ENCODE measurements at places on chromosomes 4 and X.

DNA sequence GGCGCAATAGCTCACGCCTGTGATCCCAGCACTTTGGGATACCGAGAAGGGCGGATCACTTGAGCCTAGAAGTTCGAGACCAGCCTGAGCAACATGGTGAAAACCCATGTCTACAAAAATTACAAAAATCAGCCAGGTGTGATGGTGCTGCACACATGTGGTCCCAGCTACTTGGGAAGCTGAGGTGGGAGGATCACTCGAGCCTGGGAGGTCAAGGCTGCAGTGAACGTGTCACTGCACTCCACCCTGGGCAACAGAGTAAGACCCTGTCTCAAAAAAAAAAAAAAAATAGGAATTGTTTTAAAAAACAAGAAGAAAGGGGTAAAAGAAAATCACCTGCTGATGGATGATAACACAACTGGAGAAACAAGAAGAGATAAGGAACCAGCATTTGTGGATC is 38.8 kb downstream of the CHIC2 start:
- no peak for DNase-seq

GRCh38 chrX:15059474-15059873 is 186.3 kb downstream of the MOSPD2 start:
- no peak for DNase-seq

DNA sequence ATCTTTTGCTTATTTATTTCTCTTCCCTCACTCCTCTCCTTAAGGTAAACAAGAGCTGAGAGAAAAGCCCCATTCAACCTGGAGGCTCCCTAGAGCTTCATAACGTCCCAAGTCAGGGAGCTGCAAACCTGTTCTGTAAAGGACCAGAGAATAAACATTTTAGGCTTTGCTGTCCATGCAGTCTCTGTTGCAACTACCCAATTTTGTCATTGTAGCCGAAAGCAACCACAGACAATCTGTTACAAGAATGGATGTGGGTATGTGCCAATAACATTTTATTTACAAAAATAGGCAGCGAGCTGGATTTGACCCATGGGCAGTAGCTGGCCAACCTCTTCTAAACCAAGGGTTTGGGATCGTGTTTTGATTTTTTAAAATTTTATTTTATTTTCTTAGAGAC is 71.3 kb upstream of the TBL1X start:
- no peak for DNase-seq

- no peak for DNase-seq
Measured at GRCh38 chrX:133926809-133927208, 58.6 kb downstream of the GPC3 start.

DNA sequence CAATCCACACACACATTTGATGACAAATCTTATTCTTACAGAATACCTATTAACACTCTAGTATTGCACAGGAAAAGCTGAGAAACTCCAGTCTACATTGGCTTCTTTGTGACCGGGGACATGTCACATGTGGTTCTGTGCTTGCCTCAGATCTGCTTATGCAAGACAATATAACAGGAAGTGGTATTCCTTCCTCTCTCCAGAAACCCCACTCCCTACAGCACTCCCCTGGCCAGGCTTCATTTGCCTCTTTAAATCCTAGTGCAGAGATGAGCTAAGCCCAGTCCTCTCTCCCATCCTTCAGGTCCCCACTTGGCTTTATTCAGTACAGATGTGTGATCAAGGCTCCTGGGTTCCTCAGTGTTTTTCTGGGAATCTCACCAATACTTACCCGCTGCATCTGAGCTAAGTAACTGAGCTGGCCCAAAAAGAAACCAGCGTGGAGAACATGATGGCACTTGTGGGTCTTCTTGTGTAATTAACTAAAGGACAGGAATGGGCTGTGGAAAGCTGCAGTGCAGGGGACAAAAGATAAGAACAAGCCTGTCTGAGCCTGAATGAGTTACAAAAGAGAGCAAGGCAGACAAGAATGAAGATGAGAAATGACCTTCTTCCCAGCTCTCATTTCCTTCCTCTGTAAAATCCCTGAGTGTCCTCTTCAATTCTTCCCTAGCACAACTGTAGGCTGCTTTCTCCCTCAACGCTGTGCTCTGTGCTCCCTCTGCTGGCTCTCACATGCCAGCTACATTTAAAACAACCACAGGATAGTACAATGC is 105.6 kb downstream of the HNRNPD start:
- no peak for DNase-seq

- no peak for DNase-seq
Measured at GRCh38 chrX:38282049-38282448, 45.3 kb downstream of the RPGR start.

- DNase-seq: no peak
Measured at GRCh38 chr4:85486425-85487086, 11.6 kb downstream of the ARHGAP24 start.

DNA sequence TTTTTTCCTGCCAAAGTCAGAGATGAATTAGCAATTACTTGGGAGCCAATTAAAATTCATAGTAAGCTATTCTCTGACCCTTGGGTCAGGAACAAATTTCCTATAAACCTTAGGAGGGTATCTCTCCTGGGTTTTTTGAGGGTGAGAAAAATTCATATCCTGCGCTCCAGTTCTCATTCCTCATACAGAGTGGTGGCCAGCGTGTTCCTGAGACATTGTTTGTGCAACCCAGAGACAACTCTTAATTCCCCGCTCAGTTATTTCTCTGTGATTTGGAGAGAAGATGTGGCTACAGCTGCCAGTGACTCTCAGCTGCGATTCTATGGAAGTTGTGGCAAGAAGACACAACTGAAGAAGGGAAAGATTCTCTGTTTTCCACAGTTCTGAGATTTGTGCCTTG is 37.9 kb upstream of the CBR4 start:
- no peak for DNase-seq

- DNase-seq: no peak
Measured at GRCh38 chr4:20268028-20268427, 16.3 kb downstream of the SLIT2 start.

DNA sequence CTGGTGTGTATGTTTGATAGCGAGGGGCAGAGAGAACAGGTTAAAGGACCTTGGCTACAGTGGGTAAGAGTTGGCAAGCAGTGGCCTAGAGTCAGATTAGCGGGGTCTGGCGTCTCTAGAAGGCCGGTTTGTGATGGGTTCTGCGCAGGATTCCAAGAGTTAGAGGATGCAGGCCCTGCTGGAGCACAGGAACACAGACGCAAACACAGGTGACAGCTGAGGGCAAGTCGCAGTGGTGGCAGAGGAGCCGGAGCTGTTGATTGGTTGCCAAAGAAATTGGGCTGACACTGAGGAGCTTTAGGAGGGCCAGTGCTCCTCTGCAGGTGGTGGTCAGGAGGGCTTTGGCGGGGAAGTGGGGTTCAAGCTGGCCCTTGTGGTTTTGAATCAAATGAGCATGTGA is 3.8 kb downstream of the TADA2B start:
- no peak for DNase-seq

DNA sequence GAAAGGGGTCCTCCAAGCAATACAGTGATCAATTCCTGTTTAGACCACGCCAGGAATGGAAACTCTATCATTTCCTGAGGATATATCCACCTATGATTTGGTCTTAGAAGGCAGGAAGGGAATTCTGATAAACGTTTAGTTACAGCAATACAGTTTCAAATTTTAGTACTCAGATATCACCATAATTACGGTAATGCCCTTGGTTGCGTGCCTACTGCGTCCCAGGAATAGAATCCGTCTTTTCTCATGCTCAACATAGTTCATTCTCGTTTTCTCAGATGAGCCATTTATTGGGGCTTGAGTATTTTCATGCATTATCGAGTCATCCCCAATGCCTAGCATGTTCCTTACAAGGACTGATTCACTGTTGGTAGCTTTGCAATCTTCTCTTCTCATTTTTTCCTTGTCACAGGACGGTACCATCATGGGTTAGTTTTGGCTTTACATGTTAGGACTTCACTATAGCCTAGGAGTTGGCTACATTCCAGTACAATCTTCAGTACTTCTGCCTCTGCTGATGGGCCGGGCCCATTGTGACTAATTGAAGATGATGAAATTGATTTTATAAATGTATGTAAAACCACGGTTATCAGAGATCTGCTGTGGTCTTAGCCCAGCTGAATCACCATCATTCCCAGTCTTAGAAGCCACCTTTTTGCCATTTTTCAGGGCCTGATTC is 4.4 kb upstream of the PRKX start:
- no peak for DNase-seq

DNA sequence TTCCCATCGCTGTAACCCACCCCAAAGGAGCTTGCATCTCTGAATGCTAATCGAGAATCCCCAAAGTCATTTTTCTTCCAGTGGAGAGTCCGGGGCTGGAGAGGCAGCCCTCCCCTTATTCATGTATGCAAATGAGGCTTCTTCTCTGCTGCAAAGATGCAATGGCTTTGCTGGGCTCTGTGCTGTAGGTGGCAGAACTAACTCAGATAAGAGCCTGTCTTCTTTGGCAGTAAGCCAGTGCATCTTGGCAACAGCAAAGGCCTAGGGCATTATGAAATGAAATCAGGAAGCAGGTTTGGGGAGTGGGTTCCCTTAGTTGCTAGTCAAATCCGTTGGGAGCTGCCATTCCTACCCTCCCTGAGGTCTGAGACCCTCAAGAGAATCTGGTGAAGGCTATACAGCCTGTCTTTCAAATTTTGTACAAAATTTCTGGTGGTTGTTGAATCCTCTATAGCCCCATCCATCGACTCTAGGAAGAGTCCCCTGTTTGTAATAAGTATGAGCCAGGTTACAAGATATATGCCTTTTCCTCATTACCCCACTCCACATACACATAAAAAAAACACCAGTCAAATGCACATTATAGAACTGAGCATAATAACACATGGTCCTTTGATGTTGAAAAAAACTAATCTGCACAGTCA is 290.6 kb upstream of the TAPT1 start:
- no peak for DNase-seq

DNA sequence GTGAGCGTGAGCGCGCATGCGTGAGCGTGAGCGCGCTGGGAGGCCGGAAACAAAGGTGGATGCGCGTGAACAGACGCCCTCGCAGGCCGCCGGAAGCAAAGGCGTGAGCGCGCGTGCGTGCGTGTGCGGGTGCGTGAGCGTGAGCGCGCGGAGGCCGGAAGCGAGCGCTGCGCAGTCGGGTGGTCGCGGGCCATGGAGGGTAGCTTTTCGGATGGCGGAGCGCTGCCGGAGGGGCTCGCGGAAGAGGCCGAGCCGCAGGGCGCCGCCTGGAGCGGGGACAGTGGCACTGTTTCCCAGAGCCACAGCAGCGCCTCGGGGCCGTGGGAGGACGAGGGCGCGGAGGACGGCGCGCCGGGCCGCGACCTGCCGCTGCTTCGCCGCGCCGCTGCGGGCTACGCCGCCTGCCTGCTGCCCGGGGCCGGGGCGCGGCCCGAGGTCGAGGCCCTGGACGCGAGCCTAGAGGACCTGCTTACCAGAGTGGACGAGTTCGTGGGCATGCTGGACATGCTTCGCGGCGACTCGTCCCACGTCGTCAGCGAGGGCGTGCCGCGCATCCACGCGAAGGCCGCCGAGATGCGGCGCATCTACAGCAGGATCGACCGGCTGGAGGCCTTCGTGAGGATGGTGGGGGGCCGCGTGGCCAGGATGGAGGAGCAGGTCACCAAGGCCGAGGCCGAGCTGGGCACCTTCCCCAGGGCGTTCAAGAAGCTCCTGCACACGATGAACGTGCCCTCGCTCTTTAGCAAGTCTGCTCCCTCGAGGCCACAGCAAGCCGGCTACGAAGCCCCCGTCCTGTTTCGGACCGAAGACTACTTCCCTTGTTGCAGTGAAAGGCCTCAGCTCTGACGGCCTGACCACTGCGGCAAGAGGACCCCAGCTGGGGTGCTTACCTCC is at the start of gene BLOC1S4:
Gene BLOC1S4 (plus strand): TSS at position 157 of the 894 bp plus-strand sequence. CDS start 36 bp downstream, at position 193.
- peak; percentile 77 for DNase-seq

- no peak for DNase-seq
Measured at GRCh38 chr4:27692158-27692557, 831.5 kb downstream of the STIM2 start.

DNA sequence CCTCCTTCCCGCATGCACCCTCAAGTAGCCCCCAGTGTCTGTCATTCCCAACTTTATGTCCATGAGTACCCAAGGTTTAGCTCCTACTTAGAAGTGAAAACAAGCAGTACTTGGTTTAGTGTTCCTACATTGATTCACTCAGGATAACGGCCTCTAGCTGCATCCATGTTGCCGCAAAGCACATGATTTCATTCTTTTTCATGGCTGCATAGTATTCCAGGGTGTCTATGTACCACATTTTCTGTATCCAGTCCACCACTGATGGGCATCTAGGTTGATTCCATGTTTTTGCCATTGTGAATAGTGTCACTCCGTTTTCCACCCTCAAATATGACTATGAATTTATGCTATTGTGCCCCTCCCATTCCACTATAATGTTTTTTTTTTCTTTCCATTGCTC is 130.5 kb upstream of the MXRA5 start:
- DNase-seq: no peak

DNA sequence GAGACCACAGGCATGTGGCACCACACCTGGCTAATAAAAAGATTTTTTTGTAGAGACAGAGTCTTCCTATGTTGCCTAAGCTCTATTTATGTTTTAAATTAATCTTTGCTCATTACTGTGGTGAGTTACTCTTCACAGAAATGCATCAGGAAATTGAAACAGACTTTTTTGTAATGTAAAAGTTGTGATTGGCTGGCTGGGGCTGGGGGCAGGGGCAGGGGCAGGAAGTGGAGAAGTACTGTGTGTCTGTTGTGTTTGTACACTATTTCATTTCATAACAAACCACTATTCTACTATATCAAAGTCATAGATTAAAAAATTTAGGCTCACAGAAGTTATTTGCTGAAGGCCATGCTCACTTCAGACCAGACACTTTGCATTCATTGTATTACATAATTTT is 19.1 kb upstream of the ABRAXAS1 start:
- no peak for DNase-seq

DNA sequence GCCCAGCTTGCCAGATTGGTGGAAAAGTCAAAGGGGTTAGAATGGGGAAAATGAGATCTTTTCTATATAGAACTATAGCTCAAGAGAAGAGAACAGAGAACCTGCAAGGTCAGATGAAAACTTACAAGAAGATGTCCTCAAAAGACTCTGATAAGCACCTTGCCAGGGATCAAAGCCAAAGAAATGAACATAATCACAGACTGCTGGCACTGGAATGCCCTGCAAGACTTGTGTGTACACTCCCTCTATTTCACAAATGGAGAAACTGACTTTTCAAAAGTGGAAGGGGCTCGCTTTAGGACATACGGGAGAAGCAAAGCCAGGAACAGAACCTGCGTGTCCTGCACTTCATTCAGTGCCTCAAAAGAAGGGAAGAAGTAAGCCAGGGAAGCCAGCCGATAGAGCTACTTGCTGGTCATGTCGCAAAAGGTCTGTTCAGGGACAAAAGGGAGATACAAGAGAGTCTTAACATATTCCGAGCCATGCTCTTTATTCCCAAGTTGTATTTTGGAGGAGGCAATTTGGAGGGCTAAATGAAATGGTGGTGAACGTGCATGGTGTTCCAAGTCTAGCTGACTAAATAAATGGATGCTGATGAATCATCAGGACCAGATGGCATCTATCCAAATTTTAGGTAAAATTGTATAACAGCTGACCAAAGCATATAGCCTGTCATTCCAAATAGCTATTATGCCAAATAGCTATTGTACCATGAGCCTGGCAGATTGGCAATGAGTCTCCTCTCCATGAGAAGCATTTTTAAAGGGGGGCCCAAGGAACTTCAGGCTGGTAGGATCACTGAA is 175.6 kb upstream of the GPC4 start:
- no peak for DNase-seq

Data from stimulated activated CD8-positive, alpha-beta memory T cell treated with anti-CD3 and anti-CD28 coated beads, Interleukin-4, amount 100 ng/mL, for 1 hour (primary cell).